ENCODE measurements at places on chromosomes 7 and 10.

DNA sequence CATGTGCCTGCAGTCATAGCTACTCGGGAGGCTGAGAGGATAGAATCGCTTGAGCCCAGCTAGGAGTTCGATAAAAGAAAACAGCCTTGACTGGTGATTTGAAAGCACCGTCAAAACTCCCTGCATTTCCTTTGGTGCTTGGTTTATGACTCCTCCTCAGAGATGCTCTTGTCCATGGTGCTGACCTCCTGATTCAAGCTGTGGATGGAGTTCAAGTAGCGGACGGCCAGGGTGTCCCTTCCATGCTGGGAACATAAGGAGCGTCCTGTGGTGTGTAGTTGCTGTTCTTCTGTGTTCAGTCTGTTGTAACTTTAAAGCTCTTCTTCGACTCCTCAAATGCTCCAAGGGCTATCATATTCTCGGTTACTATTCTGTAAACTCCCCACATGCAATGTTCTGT is 382.5 kb upstream of the KIAA1217 start:
- DNase-seq: no peak

DNA sequence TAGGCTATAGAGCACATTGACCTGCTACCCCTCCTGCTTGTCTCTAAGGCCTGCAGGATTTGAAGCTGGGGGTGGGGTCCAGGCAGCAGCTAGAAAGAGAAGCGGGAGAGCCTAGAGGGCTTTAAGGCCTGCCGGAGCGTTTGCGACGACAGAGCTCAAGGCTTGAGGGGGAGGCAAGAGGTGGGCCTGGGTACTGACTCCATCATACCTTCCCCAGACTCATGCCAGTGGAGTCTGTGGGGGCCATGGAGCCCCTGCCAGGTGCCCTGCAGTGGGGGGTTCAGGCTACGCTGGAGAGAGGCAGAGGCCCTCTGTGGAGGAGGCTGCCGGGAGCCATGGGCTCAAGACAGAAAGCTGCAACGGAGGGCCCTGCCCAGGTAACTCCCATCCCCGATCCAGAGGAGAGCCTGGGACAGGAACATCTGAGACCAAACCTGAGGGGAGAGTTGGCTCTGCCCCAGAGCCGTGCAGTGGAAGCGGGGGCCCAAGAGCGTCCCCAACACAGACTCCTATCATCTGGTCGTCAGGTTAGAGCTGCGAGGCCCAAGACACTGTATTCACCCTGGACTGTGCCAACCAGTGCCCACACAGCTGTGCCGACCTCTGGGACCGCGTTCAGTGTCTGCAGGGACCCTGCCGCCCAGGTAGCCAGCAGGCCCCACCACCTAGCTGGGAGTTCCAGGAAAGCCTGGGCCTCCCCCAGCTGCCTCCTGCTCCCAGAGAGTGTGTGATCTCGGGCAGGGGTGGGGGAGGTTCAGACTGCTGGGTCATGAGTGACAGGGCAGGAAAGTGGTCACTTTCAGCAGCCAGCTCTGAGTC is 13.2 kb upstream of the ZNF862 start:
- DNase-seq: no peak

DNA sequence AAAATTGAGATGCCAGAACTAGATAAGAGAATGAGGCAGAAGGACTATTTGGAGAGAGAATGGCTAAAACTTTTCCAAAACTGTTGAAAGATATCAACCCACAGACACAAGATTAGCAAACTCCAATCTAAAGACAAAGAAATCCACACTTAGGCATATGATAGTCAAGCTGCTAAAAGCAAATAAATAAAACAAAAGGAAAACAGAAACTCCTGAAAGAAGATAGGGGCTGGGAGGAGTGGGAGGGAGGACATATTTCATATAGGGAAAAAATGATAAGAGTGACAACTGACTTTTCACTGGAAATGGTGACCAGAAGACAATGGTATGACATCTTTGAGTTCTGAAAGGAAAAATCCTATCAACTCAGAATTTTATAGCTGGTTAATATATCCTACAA is 105.4 kb upstream of the ADO start:
- DNase-seq: no peak

DNA sequence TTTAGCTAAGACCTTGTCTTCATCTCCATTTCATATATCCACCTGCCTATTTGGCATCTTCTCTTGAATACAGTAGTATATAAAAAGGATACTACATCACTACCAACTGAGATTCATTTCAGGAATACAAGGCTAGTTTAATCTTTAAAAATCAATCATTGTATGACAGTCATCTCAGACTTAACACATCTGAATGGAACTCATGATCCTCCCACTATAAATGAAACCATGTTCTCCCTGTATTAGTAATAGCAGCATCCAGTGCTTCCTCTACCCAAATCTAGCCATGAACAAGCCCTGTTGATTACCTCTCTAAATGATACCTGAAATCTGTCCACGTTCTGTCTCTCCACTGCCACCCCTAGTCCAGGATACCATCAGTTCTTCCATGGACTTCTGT is 196.2 kb downstream of the CDK14 start:
- no peak for DNase-seq

GRCh38 chr10:132783940-132784865 is 1.7 kb downstream of the NKX6-2 start:
- no peak for DNase-seq

- no peak for DNase-seq
Measured at GRCh38 chr10:9305018-9305655, 1250.6 kb downstream of the GATA3 start.

- no peak for DNase-seq
Measured at GRCh38 chr7:156360835-156361234, 279.7 kb upstream of the RNF32 start.

DNA sequence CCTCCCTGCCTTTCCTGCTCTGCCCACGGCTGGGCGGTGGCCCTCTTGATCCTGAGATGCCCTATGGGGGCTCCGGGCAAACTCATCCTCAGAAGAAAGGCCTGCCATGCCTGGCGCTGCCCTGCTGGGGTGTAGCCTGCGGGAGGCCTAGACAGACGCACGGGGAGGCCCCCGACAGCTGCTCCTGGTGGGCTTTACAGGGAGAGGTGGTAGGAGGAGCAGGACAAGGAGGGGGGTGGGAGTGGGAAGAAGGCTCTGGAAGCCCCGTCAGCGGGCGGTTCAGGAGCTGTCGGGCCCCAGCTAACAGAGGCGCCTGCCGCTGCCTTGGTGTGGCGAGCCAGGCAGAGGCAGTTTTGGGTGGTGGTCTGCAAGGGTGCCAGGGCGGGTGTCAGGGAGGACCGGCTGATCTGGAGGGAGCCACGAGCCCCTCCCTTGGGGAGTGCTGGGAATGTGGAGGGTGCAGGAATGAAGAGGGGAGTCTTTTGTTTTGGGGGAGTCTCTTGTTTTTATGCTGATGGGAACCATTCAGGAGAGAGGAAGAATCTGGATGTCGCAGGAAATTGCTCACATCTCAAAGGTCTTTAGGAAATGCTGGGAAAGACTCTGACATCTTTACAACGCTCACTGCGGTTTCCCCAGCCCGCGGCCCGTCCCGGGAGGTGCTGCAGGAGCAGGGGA is 63.5 kb downstream of the CFAP46 start:
- no peak for DNase-seq

GRCh38 chr7:27453702-27454405 is 208.8 kb downstream of the HIBADH start:
- no peak for DNase-seq

- DNase-seq: no peak
Measured at GRCh38 chr7:8640671-8641070, 207.3 kb downstream of the NXPH1 start.

- no peak for DNase-seq
Measured at GRCh38 chr10:98029149-98030092, 1.0 kb downstream of the CRTAC1 start.

DNA sequence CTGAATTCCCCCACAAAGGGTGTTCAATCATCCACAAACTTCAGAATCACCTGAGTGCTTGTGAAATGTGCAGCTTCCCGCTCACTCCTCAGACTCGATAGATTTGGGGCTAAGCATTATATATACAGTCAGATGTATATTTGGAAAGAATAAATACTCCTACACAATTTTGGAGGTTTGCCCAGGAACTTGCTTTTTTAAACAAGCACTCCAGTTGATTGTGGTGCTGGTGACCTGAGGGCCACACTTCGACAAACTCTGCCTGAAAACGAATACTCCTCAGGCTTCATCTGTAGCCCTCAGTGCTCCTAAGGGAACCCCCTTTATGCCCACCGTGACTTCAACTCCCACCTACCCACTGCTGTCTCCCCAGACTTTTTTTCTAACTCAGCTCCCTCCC is 211.6 kb downstream of the INHBA start:
- no peak for DNase-seq

GRCh38 chr7:31651234-31652062 is 35.6 kb upstream of the PPP1R17 start:
- DNase-seq: no peak

GRCh38 chr10:78777466-78777865 is 291.3 kb upstream of the ZMIZ1 start:
- no peak for DNase-seq

- no peak for DNase-seq
Measured at GRCh38 chr10:13794992-13795612, 208.3 kb downstream of the PRPF18 start.

DNA sequence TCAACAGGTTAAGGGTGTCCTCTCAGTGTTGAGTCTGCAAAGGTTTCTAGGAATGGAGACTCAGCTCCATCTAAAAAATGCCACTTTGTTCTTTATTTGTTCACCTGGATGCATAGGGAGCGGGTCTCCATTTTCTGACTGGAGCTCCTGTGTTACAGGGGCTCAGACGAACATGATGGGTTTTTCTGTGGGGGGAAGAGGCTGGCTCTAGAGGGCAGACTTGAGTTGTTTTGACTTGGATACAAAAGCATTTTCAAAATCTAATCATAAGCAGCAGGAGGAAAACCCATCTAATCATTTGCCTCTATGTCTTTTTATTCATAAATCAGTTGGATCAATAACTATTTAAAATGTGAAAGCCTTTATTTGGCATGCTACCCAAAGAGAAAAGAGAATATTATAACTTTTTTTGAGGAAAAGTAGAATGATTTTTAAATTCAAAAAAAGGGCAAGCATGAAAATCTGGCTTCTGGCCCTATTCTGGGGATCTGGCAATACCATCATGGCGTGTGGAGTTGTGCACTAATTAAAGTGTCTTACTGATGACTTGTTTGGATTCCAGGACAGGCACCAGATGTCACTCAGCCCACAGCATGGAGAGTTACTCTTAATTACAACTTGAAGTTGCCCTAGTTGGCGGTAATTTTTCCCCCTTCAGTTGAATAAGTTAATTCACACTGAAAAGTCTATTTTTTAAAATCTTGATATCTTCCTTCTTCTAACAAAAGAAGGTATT is 594.9 kb downstream of the REEP3 start:
- no peak for DNase-seq

DNA sequence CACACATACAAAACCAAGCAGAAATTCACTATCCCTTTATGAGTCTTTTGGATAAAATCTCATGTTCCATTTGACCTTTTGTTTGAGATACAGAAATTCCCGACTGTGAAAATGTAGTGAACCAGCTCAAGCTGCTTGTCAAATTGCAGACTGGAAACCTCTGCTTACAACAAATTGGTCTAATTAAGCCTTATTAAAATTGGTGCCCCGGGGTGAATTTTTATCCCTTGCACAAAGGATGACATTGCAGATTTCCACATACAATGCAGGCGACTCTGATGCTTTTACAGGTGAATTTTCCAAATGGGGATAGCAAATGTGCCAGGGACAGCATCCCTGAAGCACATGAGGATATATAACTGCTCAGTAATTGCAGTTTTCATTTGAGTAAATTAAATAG is 257.3 kb downstream of the BMPER start:
- DNase-seq: no peak

DNA sequence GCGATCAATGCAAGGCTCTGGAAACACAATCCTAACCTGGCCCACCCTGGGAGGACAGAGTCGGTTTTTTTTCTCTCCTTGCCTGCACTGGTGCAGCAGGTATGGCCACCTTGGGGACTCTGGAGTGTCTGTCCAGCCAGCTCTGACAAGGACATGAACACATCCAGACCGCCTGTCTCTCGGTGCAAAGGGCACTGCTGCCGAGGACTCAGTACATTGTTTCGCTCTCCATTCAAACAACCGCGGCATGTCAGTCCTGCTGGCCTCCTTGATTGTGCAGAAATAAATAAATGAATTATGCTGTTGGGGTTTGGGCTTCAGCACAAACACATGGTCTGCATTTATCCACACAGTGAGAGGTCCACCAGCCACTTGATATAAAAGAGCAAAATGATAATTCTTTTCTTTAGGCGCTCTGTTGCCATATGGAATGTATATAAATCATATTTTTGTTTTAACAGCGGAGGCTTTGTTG is 565.2 kb downstream of the KCNMA1 start:
- no peak for DNase-seq

- DNase-seq: no peak
Measured at GRCh38 chr7:22269963-22270362, 87.0 kb downstream of the RAPGEF5 start.

GRCh38 chr7:156368053-156368843 is 272.3 kb upstream of the RNF32 start:
- no peak for DNase-seq

GRCh38 chr10:117400329-117400728 is 25.1 kb upstream of the PDZD8 start:
- no peak for DNase-seq

GRCh38 chr7:50205011-50205410 is 99.5 kb upstream of the IKZF1 start:
- no peak for DNase-seq

GRCh38 chr10:103669243-103669929 is 175.9 kb downstream of the NEURL1 start:
- DNase-seq: no peak

- DNase-seq: no peak
Measured at GRCh38 chr7:44320794-44321371, 4.5 kb downstream of the CAMK2B start.

DNA sequence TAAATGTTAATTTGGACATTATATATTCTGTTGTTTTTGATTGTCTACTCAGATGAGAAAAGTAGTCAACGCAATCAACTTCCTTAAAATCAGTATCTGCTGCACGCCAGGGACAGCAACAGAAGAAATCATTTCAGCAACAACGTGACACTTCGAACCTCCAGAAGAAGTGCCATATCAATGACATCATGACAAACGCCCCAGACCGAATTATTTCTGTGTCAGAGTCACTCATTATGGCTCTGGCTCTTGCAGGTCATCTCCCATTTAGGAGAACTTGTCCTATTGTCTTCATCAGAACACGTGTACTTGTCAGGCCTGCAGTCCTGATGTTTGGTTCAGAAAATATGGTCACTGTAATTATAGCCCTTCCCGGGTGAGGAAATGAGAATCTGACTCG is 276.3 kb downstream of the ADARB2 start:
- DNase-seq: no peak

DNA sequence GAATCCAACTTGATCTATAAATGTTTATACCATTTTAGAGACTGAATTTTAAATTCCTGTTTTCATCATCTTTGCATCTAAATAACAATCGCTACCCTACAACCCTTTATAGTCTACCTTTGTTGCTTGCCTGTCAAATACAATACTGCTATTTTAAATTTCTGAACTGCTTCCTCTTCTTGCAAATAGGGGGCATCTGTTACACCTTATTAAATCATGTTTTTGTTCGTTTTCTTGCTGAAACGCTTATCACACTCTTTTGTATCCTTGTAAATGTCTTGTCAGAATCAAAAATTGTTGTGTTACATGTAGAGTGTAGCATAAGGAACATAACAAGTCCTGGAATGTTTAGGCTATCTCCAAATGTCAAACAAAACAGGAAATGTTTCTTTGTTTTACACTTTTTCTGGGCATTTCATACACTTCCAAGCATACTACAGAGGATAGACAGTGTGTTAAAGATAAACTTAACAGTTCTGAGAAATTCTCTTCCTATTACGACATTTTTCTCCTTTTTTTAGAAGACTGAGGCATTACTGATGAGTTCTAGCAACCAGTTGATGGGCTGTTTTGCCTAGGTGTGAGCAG is 281.3 kb downstream of the GPR158 start:
- DNase-seq: no peak

GRCh38 chr10:14558025-14558424 is 216.7 kb downstream of the FAM107B start:
- no peak for DNase-seq
